ENCODE measurements at places on chromosomes 3 and 15.

- no peak for DNase-seq
Observed at GRCh38 chr3:136277634-136278033, 27.5 kb downstream of the PCCB start.

DNA sequence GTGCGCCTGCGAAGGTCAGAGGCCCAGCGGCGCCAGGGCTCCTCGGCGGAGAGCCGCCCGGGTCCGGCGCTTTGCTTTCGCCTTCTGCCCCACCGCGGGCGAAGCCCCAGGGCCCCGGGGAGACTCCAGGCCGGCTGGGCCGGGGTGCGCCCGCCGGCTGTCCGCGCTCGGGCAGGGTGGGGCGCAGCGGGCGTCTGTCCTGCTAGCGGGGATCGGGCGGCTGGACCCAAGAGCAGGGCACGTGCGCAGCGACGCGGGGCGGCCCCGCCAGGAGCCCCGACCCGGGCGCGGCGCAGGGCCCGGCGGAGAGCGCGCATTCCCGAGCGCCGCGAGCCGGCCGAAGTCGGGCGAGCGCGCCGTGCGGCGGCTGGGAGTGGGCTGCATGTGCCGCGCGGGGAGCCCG is 569 bp upstream of the ALDH1A3 start:
- DNase-seq: no peak

DNA sequence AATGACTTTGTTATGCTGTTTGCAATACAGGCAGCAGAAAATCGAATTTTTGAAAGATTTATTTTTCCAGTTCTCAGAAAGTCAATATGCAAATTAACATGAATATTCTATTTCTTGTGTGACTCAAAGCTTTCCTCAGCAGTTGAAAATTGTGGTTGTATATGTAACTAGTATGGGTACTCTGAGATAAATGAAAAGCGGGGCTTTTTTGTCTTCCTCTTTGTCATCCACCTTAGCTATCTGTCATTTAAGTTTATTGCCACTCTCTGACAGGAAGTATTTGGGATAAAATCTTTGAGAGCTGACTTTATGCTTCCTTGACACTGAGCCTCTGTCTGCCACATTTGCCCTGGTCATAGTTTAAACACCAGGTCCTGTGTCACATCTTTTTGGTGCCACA is 91.5 kb downstream of the ATG7 start:
- no peak for DNase-seq

DNA sequence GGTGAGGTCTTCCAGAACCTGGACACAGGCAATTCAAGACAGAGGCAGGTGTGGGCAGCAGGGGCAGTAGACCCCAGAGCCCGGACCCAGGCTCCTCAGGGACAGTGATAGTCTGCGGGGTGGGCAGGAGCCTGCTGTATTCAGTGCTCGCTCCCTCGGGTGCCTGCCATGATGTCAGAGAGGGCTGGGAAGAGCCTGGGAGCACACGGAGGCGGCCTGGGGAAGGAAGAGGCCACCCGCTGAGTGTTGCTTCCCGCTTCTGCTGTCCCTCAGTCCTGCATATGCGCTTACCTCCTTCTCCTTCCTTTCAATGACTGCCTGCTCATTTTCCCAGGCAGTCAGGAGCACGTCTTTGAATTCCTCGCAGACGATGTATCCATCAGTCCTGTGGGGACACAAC is 22.8 kb downstream of the TMEM43 start:
- no peak for DNase-seq

DNA sequence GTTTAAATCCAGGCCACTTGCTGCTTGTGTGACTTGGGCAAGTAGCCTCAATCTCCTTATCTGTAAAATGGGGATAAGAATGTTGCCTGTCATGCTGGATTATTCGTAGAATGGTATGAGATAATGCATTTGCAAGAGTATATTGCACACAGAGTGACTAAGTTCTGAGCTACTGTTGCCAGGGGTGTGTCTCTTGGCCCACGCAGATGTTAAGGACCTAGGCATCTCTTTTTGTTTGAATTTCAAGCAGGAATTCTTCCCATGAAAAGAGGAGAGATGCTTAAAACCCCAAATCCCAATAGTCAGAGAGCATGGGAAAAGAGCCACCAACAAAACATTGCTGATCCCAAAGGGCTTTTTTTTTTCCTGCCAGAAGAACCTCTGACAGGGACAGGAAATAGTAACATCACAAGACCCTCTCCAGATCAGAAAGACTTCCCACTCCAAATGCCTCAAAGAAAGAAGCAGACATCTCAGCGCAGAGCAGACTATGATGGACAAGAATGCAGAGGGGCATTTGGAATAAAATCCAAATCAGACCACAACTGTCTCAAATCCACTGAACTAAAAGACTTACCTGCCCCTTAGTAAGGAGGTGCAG is 90.5 kb downstream of the MRPL46 start:
- DNase-seq: no peak

DNA sequence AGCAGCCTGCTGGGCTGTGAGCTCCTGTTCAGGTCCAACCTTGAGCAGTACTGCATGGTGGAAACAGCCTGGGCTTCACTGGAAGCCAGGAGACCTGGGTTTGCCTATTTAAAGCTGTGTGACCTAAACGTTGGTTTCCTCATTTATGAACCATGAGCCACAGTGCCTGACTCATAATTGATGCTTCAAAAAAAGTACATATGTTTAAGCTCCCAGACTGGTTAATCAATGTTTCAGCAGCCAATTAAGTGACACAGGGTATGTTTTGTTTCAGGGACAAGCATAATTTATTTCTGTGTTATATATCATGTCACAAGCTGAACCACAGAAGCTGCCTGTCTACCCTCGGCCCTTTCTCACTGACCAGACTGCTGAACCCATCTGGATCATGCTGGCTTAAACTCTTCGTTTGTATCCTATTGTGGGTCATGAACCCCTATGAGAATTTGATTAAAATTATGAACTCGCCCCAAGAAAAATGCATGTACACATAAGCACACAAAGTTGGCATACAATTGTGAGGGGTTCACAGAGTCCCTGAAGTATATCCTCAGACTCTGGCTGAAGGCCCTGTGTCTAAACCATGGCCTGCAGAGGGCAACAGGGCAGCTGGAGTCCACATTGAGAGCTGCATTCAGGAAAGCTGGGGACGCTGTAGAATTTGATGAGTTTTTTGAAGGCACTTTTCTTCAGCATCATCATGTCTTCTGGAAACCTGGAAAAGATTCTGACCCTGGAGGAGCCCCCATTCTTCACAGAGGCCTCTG is 23.7 kb downstream of the HDC start:
- DNase-seq: no peak

GRCh38 chr3:24867783-24868182 is 373.1 kb upstream of the THRB start:
- DNase-seq: no peak

GRCh38 chr3:153137626-153138025 is 24.4 kb upstream of the RAP2B start:
- no peak for DNase-seq

GRCh38 chr15:72276326-72276700 is 4.0 kb upstream of the PARP6 start:
- DNase-seq: no peak

GRCh38 chr3:44509393-44509921 is 32.0 kb upstream of the ZNF445 start:
- no peak for DNase-seq

GRCh38 chr3:58180940-58181587 is 29.7 kb downstream of the DNASE1L3 start:
- no peak for DNase-seq

GRCh38 chr3:142019794-142020320 is 129.5 kb downstream of the TFDP2 start:
- no peak for DNase-seq

GRCh38 chr3:139974809-139975425 is 39.9 kb downstream of the CLSTN2 start:
- no peak for DNase-seq

DNA sequence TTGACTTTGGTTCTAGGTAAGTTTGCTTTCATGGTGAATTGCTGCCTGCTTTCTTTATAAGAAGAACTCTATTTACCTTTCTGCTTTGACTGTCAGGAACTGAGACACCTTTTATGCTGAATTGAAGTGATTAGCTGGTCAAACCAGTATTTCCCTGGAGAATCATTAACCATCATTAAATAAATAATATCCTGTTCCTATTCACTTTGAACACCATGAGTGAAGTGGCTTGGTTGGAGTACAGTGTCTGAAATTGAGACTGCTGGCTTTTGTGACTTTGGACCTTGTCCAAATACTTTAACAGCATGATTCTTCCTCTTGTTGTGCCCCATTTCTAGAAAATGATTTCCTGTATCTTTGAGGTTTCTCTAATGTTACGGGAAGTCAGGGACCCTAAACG is 5.6 kb upstream of the TMEM62 start:
- DNase-seq: no peak

GRCh38 chr15:75171408-75171807 is 30.3 kb upstream of the C15orf39 start:
- DNase-seq: no peak

DNA sequence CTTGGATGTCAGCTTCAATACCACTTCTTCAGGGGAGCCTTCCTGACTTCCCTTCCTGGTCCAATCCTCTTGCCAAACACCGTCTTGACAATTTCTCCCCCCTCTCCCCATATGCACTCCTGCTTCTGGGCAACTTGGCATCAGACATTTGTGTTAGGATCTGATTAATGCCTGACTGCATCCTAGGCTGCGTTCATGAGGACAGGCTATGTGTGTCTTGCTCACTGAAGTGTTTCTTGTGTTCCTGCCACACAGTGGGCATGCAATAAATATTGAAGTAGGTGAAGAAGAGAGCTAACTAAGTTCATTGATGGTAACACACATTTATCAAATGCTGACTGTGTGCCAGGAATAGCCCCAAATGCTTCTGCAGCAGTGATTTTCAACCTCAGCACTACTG is 36.4 kb upstream of the WNT5A start:
- DNase-seq: no peak

DNA sequence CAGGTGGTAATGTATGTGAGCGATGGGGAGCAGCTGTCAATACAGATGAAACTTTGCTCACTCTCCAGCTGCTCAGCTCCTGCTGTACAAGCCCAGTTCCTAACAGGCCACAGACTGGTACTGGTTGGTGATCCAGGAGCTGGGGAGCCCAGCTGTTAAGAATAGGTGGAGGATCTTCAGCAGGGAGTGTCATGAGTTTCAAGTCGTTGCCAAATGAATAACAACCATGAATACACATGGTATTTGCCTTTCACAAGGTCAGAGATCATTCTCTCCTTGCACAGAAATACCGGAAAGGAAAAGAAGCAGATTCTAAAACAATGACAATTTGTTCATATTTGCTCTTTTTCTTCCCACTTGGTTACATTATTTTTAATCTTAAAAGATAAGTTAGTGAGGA is 5.1 kb downstream of the PLSCR1 start:
- DNase-seq: no peak

DNA sequence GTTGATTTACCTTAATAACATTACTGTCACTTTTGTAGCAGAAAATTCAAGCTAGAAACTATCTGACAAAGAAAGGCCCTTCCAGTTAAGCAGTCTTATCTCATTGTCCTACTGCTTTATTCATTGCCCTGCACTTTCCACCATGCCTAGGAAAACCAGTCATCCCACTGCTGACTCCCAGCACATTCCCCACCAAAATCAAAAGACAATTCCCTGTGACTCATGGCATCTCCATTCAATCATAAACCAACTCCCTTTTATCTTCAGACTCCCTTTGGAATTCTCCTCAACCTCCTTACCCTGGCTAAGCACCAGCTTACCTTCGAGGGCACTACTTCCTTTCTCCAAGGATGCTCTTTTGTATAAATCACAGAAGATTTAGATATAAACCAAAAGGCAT is 184.3 kb downstream of the PLCH1 start:
- no peak for DNase-seq

GRCh38 chr3:167882057-167882667 is 146.6 kb downstream of the SERPINI1 start:
- no peak for DNase-seq

DNA sequence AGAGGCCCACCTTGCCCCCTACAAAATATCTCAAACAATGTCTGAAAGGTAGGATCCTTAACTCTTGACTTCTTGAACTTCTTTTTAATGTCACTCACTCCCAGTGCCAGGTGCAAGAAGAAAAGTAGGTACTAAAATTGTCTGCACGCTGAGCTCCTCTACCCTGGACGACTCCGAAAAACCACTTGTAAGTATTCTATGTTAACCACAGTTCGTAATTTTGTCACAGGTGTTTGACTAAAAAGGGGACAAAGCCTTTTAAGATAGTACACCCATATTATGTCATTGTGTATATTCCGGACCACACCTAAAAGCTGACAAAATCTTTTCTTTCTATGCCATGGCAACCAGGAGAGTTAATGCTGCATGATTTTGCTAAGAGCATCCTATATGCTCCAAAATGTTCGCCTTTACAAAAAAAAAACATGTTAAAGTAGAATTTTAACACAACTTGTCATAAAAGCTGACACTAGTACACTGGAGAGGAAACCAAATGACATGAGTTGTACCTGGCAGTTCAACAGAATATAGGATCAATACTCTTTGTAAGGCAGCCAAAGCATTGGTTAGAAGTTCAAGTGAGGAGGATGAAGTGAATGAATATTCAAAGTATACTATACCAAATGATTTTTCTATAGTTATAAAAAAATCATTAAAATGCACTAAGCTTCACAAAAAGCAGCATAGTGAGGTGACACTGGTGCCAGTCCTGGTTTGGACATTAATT is 210.5 kb downstream of the FOXP1 start:
- no peak for DNase-seq

- DNase-seq: no peak
Observed at GRCh38 chr3:107493134-107493533, 29.6 kb upstream of the BBX start.

- no peak for DNase-seq
Observed at GRCh38 chr3:71061581-71061980, 521.9 kb downstream of the FOXP1 start.

- no peak for DNase-seq
Observed at GRCh38 chr15:58755956-58756355, 6.4 kb upstream of the ADAM10 start.

- no peak for DNase-seq
Observed at GRCh38 chr15:79051029-79051428, 39.6 kb downstream of the RASGRF1 start.
